ENCODE measurements at places on chromosomes 5 and 9.
A peak's percentile ranks its signal among the peaks of the same experiment; 100 is the strongest.

DNA sequence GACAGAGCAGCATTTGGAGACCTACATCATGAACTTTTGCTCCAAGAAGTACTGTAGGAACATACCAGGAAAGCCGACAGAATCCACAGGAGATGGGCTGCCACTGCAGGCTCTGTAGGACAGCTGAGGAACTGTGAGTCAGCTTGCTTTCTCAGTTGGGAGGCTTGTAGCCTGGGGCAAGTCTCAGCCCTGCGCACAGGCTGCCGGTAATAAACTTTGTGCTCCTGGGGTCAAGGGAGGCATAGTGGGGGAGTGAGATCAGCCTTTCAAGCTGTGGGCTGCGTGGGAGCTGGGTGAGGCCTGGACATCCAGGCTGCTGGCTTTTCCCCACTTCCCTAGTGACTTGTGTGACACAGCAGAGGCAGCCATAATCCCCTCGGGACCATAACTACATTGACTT, 718.0 kb upstream of the CDH10 start:
- DNase-seq: no peak

DNA sequence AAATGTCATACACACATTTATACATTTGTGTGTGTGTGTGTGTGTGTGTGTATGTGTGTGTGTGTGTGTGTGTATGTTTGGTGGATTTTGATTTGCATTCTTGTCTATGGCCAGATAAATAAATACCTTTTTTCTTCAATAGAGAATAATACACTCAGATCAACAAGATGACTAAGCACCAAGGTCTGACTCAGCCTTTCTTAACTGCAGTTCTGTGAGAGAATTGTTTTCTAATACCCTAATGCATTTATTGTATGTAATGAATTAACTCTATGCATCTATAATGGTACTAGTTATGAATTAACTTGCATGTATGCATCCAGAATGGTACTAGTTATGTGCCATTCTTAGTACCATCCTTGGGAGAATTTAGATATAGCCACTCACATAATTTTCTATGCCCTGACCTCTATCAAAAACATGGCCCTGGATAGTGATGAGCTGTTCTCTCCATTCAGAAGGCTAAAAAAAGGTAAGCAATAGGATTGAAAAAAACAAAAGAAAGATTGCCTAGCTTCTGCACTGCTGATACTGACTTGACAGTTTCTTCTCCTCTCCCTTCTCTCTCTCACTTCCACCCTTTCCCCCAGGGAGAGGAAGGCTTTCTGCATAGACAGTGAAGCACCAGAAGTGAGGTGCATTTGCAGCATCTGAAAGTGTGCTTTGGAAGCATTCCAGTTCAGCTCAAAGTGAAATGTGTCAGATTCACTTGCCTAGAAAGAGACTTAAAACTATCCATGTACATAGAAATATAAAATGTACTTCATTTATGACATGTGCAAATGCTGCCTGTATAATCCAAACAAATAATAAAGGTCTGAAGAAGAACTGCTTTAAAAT, 55.1 kb upstream of the CCDC112 start:
- no peak for DNase-seq

DNA sequence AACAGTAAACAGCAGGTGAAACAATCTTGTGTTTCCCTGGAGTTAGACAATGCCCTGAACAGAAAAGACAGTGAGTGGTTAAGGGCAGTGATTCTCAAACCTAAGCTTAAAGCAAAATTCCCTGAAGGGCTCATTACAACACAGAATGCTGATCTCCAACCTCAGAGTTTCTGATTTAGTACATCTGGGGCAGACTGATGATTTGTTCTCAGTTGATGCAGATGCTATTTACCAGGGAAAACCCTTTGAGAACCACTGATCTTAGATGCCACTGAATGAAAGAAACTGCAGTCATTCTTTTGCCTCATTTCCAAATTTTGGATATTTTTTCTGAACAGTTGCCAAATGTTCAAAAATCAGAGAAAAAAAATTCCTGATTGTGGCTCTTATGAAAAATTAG, 18.7 kb upstream of the ADAM19 start:
- DNase-seq: no peak

GRCh38 chr5:73312146-73312871, 136.3 kb downstream of the FOXD1 start:
- no peak for DNase-seq

DNA sequence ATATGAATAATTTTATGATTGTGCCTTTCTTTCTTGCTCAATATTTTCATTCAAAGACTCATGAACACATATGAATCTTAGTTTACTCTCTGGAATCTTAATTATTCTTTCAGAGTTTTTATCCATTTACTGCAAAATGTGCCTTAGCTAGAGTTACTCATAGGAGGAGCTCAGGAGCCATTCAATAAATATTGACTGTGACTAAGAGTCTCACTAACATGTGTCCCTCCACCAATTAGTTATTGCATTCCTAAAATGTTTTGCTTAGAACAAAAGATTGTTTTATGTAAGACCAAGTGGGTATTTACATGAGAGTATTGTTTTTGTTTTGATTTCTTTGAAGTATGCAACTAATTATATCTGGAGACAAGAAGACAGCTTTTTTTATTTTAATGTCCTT, 218.4 kb upstream of the MAST4 start:
- no peak for DNase-seq

GRCh38 chr5:139839918-139840317, 44.3 kb downstream of the PSD2 start:
- DNase-seq: no peak

GRCh38 chr5:17431272-17432050, 66.6 kb upstream of the TAF11L2 start:
- DNase-seq: no peak

GRCh38 chr5:81239613-81240012, 6.5 kb downstream of the CKMT2 start:
- DNase-seq: no peak

GRCh38 chr5:173642895-173643481, 26.5 kb upstream of the BOD1 start:
- DNase-seq: no peak

GRCh38 chr5:122693963-122694362, 80.9 kb upstream of the SNX2 start:
- DNase-seq: no peak

DNA sequence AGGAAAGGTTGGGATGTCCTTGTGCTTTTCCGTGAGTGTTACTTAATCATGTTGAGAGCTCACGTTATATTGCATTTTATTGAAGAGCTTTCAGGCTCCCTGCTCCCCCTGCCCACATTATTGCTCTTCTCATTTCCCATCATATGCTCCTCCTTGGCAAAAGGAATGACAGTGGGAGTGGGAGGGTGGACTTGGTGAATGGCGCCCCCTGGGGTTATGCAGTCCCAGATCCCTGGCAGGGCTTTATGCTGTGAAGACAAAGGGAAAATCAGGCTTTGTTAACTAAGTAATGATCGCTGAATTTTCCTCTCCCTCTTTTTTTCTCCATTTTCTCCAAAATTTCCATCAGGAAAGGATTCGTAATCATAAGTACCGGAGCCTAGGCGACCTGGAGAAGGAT, 166.6 kb downstream of the SMARCA2 start:
- no peak for DNase-seq

- DNase-seq: peak; percentile 39
Measured at GRCh38 chr9:94065535-94065961, 18.7 kb upstream of the PTPDC1 start.

DNA sequence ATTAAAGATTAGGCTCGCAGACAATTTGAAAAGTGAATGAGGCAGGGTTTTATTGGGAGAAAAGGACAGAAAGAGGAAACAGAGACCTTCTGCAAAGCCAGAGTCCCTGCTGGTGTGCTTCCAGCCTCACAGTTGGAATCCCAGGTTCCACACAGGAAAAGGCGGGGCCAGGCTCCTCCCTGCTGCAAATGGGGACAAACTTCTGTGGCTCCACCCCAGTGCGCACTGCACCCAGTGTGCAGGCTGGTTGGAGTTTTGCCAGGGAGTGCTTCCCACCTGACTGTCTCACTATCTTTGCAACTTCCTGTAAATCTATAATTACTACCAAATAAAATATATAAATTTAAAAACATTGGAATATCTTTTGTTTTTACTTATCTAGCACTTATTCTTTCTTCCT, 386.0 kb upstream of the GRIN3A start:
- DNase-seq: no peak

DNA sequence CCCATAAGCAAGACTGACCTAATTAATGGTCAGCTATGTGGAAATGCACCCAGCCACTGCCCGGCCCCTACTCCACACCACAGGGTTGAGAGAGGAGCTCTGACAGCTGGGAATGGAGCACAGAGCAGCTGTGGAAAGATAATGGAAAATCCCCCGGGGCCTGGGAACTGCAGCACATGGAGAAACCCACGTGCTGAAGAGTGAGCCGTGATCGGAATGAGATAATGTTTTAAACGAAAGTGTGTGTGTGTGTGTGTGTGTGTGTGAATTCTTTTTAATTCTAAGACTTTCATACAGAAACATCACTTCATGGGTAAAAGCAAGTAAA, 13.1 kb upstream of the SLC12A7 start:
- DNase-seq: no peak

DNA sequence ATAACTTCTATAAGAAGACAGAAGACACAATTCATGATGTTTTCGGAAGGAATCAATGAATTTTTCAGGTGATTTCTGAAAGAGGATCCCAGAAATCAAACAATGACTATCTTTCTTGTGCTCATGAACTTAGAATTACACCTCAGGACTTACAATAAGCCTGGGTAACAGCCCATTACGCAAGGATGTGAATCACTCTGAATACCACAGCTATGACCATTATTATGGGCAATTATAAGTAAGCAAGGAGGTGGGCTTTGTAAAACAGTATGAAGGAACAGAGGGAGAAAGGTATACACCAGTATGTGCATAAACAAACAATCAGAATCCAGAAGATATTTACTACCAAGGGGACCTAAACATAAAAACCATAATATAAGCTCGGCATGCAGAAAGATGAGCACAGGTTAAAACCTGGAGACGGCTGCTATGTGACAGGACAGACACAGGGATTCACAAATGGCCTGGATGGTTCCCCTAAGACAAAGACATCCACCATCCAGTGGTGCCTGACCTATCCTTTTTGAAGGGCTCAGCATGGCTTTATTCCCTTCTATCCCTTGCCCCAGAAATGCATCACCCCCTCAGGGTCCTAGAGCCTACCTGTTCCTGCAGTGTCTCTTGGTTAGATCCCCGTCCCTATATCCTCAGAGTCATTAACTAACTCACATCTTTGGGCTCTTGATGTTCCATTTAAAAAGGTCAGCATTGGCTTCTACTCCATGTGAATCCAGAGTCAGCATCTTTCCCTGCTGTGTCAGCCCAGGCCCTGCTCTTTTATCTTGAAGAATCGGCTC, 21.8 kb upstream of the PPP2CA start:
- DNase-seq: no peak

GRCh38 chr5:57193757-57194413, 20.0 kb downstream of the GPBP1 start:
- no peak for DNase-seq

DNA sequence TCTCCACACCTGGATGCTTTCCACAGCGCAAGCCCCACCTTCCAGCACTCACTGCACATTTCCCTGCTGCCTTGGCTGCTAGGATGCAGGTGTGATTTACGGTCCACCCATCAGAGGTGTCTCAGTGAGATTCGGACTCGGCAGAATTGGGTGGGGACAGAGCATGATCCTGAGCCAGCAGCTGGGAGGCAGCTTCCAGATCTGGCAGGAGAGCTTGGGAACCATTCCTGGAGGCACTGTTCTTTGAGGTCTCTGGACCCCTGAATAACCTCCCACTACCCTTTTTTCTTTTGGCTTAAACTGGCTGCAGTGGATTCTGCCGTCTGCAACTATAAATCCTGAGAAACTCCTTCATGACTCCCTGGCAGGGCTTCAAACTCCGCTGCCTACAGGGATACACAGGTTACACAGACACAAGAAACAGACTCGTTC, 99.6 kb upstream of the PHYKPL start:
- no peak for DNase-seq

GRCh38 chr9:94606646-94607422, 13.2 kb upstream of the FBP2 start:
- DNase-seq: no peak

DNA sequence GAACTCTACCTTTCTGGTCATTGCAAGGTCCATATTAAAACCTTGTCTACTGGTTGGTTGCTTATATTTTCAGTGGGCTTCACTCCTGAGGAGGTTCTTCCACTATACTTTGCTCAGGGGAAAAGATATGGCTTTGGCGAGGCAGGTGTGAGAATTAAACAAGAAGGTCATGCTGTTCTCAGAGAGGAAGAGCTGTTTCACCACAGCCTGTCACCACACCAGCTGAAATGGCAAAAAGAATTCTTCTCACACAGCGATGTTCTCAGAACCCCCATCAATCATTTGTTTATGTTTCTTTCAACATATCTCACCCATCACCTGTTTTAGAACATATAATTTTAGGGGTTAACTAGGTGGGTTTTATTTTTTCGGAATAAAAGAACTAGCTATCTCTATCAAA, 38.6 kb downstream of the CAPSL start:
- DNase-seq: no peak

DNA sequence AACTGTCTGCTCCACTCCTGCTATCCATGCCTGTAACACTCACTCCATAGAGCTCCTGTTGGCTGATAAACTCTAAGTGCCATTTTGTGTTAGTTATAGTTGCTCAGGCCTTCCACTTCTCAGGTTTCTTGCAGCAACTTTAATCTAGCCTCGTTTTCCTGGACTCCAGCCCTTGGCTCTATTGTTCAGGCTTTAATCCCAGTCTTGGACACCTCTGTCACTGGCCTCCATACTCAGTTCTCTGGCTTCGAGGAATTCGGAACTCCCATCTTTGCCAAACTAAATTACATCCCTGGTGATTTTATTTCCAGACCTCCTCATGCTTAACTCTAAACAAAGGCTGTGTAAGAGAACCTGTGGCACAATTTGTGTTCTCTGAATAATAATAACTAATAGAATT, 39.8 kb downstream of the EMB start:
- no peak for DNase-seq

DNA sequence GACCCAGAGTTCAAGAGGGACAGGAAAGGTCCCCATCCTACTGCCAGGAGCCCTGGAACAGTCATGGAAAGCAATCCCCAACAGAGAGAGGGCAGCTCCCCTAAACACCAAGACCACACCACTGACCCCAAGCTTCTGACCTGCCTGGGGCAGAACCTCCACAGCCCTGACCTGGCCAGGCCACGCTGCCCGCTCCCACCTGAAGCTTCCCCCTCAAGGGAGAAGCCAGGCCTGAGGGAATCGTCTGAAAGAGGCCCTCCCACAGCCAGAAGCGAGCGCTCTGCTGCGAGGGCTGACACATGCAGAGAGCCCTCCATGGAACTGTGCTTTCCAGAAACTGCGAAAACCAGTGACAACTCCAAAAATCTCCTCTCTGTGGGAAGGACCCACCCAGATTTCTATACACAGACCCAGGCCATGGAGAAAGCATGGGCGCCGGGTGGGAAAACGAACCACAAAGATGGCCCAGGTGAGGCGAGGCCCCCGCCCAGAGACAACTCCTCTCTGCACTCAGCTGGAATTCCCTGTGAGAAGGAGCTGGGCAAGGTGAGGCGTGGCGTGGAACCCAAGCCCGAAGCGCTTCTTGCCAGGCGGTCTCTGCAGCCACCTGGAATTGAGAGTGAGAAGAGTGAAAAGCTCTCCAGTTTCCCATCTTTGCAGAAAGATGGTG, 31.6 kb downstream of the CD180 start:
- no peak for DNase-seq
